ENCODE measurements at places on chromosomes 12 and 14.

DNA sequence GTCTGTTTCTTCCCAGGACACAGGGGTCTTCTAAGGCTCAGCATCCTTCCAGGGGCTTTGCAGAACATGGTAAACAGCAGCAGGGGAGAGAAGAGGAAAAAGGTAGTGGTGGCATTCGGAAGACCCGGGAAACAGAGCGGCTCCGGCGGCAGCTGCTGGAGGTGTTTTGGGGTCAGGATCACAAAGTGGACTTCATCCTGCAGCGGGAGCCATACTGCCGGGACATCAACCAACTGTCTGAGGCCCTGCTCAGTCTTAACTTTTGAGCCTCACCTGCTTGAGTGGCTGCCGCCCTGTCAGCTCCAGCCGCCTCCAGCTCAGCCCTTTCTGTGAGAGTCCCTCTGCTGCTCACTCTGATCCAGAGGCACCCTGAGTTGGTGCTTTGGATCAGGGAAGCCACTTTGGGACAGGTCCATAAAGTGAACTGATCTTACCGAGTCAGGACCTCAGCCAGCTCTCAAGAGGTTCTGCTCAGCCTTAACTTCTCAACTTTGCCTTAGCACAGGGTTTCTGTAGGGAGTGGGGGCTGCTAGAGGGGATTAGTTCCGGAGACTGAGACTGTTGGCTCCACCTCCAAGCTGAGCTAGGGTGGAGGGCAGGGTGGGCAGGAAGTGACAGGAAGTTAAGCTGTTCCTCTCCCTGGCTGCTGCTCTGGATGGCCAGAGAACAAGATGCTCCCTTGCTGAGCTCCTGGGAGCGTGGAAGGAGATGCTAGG is 5.4 kb downstream of the SDR39U1 start:
- DNase-seq, result no peak

GRCh38 chr12:1605129-1606020 is 11.0 kb upstream of the FBXL14 start:
- peak; percentile 68 for DNase-seq

GRCh38 chr12:13979772-13980378 is 1.5 kb downstream of the GRIN2B start:
- no peak for DNase-seq

DNA sequence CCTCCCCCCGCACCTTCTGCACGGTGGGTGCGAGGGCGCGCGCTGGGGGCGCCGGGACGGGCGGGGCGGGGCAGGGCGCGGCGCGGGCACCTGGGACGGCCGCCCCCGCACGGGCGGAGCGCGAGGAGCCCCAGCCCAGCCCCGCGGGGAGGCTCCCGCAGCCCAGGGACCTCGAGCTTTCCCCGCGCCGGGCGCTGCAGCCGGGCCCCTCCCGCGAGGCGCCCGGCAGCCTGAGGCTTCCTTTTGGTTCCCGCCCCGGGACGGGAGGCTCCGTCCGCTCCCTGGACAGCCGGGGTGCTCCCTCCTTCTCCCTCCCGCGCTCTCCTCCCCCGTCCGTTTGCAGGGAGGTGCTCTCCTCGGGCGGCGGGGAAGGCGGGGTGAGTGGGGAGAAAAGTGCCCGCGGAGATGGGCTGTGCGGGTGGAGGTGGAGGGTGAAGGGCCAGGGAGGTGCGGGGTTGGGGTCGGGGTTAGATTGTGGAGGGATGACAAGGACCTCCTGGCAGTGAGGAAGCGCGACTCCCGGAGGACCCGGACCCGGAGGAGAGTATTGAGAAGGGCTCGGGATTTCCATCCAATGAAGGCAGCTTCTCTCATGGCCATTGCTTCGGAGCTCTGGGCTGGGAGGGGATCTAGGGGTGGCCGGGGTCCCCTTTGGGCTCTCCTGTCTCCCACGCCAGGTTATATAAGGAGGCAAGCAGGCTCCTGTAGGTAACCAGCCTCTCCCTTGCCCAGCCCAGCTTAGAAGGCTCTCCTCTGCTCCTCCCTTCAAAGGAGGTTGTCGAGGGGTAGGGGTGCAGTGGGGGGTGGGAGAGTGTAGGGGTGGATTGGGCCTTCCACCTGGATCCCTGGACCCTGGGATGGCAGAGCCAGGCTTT is 645 bp downstream of the JDP2 start:
- DNase-seq, result no peak

DNA sequence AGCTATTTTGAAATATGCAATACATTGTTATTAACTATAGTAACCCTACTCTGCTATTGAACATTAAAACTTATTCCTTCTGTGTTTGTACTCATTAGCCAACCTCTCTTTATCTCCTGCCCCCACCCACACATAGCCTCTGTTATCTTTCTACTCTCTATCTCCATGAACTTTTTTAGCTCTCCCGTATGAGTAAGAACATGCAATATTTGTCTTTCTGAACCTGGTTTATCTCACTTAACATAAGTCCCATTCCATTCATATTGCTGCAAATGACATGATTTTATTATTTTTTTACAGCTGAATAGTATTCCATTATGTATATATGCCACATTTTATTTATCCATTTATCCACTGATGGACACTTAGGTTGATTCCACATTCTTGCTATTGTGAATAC is 79.0 kb upstream of the AMIGO2 start:
- no peak for DNase-seq

Data from fibroblast of skin of left quadriceps (primary cell).